Activated CD4-positive, alpha-beta T cell treated with anti-CD3 and anti-CD28 coated beads, Interleukin-2, amount 10 ng/mL, durations not matched to agents 24 days and 14 days (primary cell): ENCODE measurements at places on chromosomes 12 and 14. TPM values are rescaled to one million over a fixed set of nuclear protein-coding genes. Genes with fewer than 3 reads are reported as not detected.

SIX4 gene
- total RNA-seq = 0.23 and 0.52 TPM in 2 replicates

ZDHHC22 gene
- total RNA-seq = not detected in 2 replicates

TAS2R8 gene
- not detected in 2 replicates for total RNA-seq

TMEM30B gene
- total RNA-seq = 0.44 and 0.47 TPM in 2 replicates

RAB35 gene
- total RNA-seq = 82.0 and 83.3 TPM in 2 replicates

SOX5 gene
- total RNA-seq = 1.3 and 2.1 TPM in 2 replicates

AKAP5 gene
- 0.90 and 0.98 TPM in 2 replicates for total RNA-seq

TPH2 gene
- not detected in 2 replicates for total RNA-seq

FSCB gene
- total RNA-seq = not detected in 2 replicates

HOXC9 gene
- not detected in 2 replicates for total RNA-seq

EIF2S3B gene
- 0.62 and 0.98 TPM in 2 replicates for total RNA-seq

A2ML1 gene
- total RNA-seq = not detected in 2 replicates

AP1G2 gene
- total RNA-seq = 135 and 142 TPM in 2 replicates

PLEKHD1 gene
- total RNA-seq = 0.12 TPM in 1 of 2 replicates, not detected in the other

SLC22A17 gene
- total RNA-seq = 2.0 and 2.3 TPM in 2 replicates

KRT71 gene
- not detected in 2 replicates for total RNA-seq

KLRC4 gene
- total RNA-seq = not detected in 2 replicates

SSPN gene
- total RNA-seq = not detected in 2 replicates

GPRC5D gene
- total RNA-seq = not detected in 2 replicates

TTC5 gene
- total RNA-seq = 36.2 and 39.7 TPM in 2 replicates

LBHD2 gene
- not detected in 2 replicates for total RNA-seq

PITPNM2 gene
- total RNA-seq = 19.0 and 19.2 TPM in 2 replicates

LAG3 gene
- 253 and 269 TPM in 2 replicates for total RNA-seq
